ENCODE measurements at places on chromosomes 11 and 22.

GRCh38 chr11:6736495-6737121 lies 35.2 kb downstream of the OR2AG2 start:
- DNase-seq = no peak

DNA sequence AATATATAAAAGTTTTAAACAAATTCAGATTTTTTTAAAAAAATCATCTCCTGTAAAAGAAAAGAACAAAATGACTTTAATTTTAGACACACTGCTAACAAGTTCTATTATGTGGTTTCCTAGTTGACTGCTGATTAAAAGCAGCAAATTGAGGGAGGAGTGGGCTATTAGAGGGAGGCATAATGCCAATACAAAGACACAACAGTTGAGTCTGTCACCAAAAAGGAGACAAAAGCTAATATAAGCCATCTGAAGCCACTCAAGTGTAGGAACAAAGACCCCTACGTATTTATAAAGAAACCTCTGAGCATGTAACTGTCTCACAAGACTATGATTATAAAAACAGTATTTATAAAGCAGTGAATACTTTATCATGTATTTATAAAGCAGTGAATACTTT lies 28.6 kb downstream of the TMEM123 start:
- no peak for DNase-seq

- no peak for DNase-seq
Observed at GRCh38 chr22:26174280-26174679, 5.0 kb downstream of the SEZ6L start.

DNA sequence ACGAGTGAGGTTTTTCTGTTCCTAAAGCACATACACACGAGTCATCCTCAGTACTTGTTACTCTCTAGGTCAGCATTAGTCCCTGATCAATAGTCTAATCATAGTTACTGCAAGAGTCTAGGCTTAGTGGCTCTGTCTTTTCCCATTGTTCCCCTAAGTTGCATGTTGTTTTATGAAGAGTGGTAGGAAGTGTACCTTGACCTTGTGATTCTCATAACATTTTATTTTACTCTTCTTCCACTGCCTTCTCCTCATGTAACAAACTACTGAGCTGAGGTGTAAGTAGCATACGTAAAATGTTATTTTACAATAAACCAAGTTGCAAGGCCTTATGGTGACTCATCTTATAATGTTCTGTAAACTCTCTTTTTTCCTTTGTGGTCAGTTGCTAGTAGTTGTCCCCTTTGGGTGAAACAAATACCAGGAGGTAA lies 15.0 kb downstream of the METTL15 start:
- DNase-seq = no peak

GRCh38 chr11:44450295-44450932 lies 115.0 kb upstream of the CD82 start:
- DNase-seq = no peak

DNA sequence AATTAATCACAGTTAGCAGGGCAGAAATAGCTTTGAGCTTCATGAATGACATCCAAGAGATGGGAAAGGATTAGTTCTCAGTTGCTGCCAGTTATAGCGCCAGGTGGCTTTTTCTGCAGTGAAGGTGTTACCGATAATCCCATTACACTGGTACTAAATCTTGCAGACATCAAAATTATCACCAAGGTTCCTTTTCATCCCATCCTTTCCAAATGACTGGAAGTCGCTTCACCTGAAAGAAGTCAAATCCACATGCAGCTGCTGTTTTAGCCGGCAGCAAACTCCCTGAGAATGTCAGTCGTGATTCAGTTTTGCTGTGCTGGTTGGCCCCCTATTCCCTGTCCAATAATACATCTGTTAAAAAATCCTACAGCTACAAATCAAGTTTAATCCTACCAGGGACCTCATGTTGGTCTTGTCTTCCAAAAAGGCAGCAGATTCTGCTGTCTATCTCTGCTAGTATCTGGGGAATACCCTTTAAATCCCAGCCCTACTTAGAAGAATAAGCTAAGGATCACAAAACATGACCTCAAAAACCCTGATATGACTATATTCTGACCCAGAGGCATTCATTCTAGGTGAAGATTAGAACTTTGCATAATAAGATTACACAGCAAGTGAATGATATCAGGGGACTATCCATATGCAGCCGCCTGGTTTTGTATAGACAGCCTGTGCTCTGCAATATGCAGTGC lies 31.7 kb downstream of the IMMP1L start:
- no peak for DNase-seq

GRCh38 chr11:62805961-62806441 lies 761 bp upstream of the NXF1 start:
- DNase-seq = no peak

GRCh38 chr11:125674210-125674609 lies 6.4 kb downstream of the ACRV1 start:
- DNase-seq = no peak

- no peak for DNase-seq
Observed at GRCh38 chr11:93329936-93330445, 551 bp upstream of the DEUP1 start.

GRCh38 chr11:23480736-23481135 lies 620.5 kb upstream of the CCDC179 start:
- no peak for DNase-seq

DNA sequence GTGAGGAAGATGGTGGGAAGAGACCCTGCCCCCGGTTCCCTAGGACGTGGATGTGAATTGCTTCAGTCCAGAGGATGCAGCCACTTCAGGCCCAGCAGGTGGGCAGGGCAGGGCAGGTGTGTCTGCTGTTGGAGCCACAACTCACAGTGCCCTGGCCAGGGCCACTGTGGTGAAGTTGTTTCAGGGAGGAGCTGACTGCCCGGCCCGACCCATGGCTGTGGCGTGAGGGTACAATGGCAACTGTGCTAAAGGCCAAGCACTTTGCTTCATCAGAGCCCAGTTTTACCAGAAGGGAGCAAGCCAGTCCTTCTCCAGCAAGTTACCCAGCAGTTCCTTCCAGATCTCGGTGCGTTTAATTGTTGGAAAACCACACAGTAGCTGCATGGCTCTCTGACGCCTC lies 1174.4 kb downstream of the BRD1 start:
- DNase-seq = no peak

GRCh38 chr11:55714982-55715888 lies 53.2 kb downstream of the OR4C6 start:
- DNase-seq = no peak

GRCh38 chr11:118200497-118200896 lies 24.1 kb upstream of the SCN2B start:
- no peak for DNase-seq

All from Peyer's patch (tissue), 4 donors.